DMS53 (cell line): ENCODE measurements at places on chromosomes 6 and 20.

DNA sequence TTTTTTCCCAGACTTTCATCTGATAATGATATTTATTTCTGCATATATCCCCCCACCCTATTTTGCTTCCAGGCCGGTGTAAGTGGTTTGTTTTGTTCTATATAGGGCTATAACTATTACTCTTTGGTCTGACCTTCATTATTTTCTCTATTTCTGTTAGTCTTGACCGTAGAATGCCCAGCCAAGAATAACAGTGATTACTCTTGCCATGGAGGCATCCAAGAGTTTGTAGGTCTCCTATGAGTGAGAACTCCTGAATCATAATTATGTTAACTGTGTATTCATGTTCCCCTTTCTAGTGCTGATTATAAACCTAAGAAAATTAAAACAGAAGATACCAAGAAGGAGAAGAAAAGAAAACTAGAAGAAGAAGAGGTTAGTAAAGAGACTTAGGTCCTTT, 52.2 kb downstream of the TOP1 start:
- DNase-seq: no peak

DNA sequence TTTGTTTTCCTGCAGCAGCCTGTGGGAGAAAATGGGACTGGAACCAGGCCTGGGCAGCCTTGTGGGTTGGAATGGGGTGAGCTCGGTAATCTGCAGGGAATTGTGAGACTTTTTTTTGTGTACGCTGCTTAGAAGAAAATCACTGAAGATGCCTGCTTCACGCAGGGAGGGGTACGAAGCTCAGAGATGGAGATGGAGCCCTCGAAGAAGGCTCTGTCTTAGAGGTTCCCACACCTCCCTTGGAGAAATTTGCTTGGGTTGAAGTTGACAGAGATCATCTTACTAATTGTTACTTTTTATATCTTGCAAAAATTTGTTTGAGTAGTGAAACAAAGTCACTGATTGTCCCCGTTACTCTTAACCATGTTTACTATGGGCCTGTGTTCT, 894 bp downstream of the PYGB start:
- no peak for DNase-seq

DNA sequence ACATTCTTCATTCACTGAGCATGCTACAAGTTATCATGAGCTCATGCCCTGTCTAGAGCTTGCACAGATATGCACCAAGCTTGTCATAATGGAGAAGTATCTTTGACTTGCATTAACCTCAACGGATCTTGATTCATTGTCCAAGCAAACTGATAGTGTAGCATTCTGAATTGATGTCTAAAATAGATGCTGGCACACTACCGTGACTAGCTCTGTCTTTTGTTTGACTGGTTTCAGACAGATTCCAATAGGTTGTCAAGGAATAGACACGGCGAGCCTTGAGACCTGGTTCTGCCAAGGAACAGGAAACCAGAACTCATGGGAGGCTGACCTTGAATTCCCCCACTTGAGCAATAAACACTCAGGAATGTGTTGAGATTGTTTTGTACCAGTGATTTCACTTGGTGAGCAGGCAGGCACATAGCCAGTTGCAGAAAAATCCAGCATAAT, 1153.1 kb upstream of the GJE1 start:
- no peak for DNase-seq

GRCh38 chr6:53805725-53806124, 10.9 kb downstream of the LRRC1 start:
- DNase-seq: peak; percentile 14

DNA sequence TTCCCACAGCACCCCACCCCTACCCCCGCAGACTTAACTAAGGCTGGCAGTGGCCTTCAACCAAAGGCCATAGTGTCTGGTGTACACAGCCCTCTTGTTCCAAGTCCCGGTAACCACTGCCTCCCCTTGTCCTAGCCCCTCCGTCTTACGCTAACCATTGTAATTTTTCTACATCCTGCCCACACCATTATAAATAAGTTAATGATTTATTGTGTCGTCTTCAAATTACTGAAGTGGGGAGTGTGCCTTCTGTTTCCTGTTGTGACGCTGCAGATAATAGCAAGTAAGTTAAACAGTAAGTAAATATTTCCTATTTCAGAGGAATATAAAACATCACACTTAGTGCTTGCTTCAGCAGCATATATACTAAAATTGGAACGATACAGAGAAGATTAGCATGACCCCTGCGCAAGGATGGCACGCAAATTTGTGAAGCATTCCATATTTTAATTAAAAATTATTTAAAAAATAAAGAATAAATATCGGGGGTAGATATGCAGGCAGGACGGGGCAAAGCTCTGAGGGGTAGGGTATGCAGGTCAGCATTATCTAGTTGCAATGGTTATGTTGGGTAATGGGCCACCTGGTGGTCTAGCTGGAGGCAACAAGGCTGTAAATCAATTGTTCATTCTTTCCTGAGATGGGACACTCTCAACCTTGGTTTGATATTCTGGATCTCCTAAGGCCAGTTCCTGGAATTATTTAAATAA, 15.1 kb downstream of the SRSF6 start:
- DNase-seq: no peak

- no peak for DNase-seq
These were observed 5.7 kb downstream of the PDE10A start for GRCh38 chr6:165657325-165657680.

GRCh38 chr6:47490676-47491075, 13.1 kb downstream of the CD2AP start:
- DNase-seq: no peak

DNA sequence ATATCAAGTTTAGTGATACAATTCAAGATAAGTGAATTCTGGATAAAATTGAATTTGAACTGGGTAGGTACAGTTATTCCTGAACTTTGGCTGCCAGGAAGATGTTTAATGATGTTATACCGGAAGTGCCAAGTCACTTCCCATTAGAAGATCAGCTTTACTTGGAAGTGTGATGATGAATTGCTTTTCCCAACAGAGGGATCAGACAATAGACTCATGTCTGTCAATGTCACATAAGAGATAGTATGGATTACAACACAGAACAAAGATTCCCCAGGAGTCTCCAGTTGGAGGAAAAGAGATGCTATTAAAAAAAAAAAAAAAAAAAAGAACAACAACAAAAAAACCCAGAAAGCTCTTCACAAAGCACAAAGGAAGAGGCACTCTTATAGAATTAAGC, 497.9 kb upstream of the EPHA7 start:
- DNase-seq: no peak

DNA sequence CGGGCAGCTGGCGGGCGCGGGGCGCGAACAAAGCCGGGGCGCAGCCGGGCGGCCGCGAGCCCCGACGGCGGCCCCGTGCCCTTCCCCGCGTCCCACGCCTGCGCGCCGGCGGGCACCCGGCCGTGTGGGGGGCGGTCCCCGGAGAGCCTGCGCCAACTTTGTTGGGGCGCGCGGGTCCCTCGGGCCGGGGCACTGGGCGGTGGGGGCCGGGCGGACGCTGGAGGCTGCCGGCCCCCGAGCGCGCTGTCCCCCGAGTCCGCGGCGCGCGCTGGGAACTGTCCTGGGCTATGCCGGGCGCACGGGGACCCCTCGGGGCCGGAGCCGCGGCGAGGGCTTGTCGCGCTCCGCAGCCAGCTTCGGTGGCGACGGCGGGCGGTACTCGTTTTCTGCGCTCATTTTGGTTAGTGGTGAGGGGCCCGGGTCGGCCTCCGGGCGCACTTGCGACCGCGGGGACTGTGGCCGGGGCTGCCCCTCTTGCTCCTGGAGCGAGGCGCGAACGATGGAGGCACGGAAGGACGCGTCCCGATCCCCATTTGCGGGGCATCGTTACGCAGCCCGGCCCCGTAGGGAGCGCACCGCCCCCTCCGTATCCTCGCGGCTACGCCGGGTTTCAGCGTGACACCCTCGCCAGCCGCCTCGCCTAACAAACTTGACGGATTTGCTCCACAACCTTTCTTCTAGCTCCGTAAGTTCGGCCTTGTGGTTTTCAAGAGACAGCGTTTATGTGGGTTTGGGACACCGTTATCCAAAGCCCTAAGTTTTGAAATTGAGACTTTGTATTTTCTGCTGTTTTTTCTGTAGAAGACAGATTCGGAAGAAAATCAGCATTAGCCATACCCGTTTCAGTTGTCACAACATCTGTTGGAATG, 622 bp downstream of the SS18L1 start:
- DNase-seq: peak; percentile 79

GRCh38 chr20:46559001-46559400, 8.5 kb upstream of the OCSTAMP start:
- no peak for DNase-seq

DNA sequence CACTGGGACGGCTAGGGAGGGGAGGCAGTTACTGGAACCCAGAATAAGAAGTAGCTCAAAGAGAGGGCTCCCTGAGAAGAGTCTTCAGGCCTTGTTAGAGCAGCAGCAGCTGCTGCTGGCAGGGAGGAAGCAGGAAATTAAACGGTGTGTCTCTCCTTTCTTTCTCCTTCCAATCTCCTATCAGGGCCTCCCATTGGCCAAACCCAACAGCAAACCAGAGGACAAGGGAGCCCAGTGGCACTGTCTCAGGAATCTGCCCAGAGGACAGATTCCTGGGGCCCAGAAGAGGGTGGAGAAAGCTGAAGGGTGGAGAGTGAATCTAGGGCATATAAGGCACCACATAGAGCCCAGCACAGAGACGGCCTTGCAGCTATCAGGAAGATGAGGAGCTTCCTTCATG, 10.2 kb downstream of the BTN3A1 start:
- no peak for DNase-seq

- no peak for DNase-seq
These were observed 68.0 kb upstream of the TBC1D7 start for GRCh38 chr6:13396241-13396792.

DNA sequence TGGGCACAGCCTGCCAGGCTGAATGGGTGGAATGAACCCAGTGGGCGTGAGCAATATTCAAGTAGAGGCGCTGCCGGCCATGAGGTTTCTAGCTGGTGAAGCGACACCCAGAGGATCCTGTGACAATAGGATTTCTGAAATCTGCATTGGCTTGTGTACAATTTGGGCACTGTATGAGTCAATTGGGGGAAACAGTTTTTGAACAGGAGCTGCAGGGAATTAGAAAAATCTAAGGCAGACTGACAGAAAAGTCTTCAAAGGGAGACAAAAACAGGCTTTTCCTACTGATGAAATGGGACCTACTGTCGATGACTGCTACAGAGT, 148.8 kb upstream of the PROKR2 start:
- no peak for DNase-seq

- no peak for DNase-seq
These were observed 215.3 kb upstream of the KCNQ5 start for GRCh38 chr6:72406517-72406916.

- no peak for DNase-seq
These were observed 30.5 kb upstream of the SIRPD start for GRCh38 chr20:1587781-1588532.

GRCh38 chr6:17022604-17023003, 79.2 kb upstream of the STMND1 start:
- no peak for DNase-seq

GRCh38 chr6:18501663-18502013, 114.5 kb downstream of the RNF144B start:
- DNase-seq: no peak

GRCh38 chr6:98579941-98580340, 254.4 kb upstream of the POU3F2 start:
- DNase-seq: no peak

DNA sequence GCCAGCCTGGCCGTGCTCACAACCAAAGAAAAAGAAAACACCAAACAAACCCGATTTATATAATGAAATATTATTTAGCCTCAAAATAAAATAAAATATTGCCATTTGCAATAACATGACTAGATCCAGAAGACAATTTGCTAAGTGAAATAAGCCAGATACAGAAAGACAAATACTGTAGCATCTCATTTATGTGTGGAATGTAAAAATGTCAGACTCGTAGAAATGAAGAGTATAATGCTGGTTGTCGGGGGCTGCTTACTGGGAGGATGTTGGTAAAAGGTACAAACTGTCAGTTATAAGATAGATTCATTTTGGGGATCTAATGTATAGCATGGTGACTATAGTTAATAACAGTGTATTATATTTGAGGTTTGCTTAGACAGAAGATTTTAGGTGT, 269.7 kb downstream of the THBS2 start:
- no peak for DNase-seq

DNA sequence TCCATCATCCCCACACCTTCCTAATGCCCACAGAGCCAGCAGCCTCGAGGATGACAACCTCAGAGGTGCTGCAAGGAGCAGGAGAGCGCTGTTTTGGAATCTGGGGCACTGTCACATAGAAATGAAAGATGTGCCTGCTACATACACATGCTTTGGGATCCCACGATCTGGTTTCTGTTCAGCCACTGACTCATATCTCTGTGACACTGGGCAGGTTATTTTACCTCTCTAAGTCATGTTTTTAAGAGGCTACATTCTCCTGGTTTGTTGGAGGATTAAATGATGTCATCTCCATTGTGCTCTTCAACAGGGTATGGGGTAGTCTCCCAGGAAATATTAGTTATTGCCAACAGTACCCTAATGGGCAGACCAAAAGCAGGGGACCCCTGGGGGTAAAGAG, 32.6 kb upstream of the TAB2 start:
- DNase-seq: no peak

DNA sequence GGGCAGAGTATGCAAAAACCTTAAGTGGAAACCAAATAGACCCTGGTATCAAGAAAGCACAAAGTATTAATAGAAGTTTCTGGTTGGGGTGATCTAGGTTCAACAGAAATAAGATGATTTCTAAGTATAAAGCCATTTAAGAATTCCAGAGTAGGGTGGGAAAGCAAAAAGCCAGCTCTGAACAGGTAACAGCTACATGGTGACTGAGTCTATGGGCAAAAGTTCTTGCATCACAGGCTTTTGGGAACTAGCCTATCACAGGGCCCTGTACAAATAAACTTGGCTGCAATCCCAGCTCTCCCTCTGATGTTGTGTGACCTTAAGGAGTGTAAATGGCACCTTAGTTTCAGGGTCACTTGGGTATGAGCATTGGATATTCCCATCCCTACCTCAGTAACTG, 5.5 kb downstream of the TCF19 start:
- DNase-seq: no peak

DNA sequence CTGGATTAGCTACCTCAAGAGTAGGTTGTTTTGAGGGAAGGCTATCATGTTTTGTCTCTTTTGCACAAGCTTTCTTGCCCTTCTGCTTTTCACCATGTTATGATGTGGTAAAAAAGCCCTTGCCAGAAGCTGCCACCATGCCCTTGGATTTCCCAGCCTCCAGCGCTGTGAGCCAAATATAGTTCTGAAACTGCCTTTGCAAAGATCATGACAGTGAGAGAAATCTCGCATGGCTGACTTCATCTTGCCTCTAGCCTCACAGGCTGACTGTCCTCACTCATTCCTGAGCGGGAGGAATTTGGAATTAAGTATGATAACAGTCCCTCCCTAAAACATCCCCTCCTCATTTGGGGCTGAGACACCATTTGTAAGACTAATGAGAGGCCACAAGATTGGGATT, 207.7 kb downstream of the BTBD9 start:
- no peak for DNase-seq

GRCh38 chr6:169395080-169395805, 141.6 kb upstream of the THBS2 start:
- DNase-seq: peak; percentile 14
